Neural crest cell (in vitro differentiated cells): ENCODE measurements at places on chromosomes 6 and 20. TPM values are rescaled to one million over a fixed set of nuclear protein-coding genes. Genes with fewer than 3 reads are reported as not detected.

The GFOD1 gene
- total RNA-seq: 2.2 TPM in 2 replicates

The LGSN gene
- not detected in 2 replicates for total RNA-seq

The PGC gene
- total RNA-seq: not detected in 2 replicates

The MOG gene
- not detected in 2 replicates for total RNA-seq
